ENCODE measurements at places on chromosomes 6 and 20.

GRCh38 chr6:9745966-9746365, 668.9 kb downstream of the TFAP2A start:
- no peak for DNase-seq

DNA sequence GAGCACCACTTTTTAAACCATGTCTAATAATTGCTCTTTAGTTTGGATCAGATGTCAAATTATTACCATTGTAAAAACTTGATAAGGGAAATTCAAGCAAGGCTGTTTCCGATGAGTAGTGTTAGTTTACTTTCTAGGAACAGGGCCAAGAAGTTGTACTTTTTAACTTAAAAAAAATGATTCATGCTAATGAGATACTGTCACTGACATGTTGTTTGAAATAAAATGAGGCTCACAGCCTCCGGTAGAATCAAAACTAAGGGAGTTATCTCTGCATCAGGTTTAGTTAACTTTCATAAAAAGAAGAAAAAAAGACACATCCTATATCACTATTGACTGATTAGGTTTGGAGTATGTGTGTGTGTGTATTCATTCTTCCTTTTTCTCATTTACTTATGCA, 55.2 kb upstream of the SUPT3H start:
- DNase-seq, result no peak

- DNase-seq, result no peak
These were observed 118.7 kb downstream of the HFE start for GRCh38 chr6:26205625-26206574.

GRCh38 chr20:62193079-62194025, 10.5 kb downstream of the MTG2 start:
- no peak for DNase-seq

GRCh38 chr6:134057478-134057877, 5.1 kb upstream of the SLC2A12 start:
- no peak for DNase-seq

DNA sequence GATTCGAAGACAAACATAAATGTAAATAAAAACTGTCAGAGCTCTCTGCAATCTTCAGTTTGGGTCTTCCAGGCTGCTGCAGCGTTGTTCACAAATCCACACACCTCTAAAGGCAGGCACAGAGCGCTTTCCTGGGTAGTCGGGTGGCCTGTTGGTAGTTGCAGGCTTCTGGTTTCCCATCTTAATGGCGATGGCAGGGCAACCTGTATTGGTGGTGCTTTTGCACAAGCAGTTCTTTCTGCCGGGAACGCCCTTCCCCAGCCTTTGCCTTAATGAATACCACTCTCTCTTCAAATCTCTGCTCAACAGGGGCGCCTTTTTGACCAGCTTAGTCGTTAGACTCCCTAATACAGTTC, 723 bp upstream of the IFT52 start:
- no peak for DNase-seq

DNA sequence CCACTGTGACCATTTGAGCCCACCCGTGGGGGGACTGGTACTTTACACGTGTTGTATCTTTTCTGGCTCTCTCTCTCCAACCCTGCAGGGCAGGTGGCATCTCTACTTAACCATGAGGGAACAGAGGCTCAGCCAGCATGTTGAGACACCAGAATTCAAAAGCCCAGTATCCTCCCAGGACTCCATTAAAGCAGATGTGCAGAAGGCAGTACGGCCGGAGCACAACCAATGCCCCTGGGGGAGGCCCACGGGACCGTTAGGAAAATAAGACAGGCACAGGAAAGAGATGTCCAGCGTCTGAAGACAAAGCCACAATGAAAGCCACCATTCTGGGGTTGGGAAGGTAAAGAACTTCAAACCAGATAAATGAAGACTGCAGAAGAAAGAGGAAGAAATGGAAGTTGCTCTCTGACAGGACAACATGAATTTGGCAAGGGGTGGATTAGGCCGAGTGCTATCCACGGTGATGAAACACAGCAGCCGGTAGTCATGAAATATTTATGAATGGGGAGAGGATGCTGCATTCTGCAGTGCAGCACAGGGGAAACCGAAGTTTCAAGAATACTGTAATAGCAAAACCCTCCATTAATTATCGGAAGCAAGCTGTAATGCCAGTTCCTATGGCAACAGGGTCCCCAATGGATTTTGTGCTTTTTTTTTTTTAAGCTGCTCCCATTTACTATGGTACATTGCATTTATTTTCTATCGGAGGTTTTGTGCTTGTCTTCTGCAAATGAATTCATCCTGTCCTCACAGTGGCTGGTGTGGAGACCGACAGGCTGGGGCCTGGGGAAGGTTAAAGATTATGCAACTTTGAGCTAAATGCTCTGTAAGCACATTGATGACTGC, 179.4 kb downstream of the NRN1 start:
- DNase-seq, result no peak

- no peak for DNase-seq
These were observed 263.7 kb downstream of the COL12A1 start for GRCh38 chr6:74942130-74942529.

All from stimulated activated CD8-positive, alpha-beta memory T cell treated with anti-CD3 and anti-CD28 coated beads, Interleukin-2, amount 100 ng/mL, for 1 hour (primary cell).